ENCODE measurements at places on chromosomes 4 and X. TPM values are rescaled to one million over a fixed set of nuclear protein-coding genes. Genes with fewer than 3 reads are reported as not detected.

DNA sequence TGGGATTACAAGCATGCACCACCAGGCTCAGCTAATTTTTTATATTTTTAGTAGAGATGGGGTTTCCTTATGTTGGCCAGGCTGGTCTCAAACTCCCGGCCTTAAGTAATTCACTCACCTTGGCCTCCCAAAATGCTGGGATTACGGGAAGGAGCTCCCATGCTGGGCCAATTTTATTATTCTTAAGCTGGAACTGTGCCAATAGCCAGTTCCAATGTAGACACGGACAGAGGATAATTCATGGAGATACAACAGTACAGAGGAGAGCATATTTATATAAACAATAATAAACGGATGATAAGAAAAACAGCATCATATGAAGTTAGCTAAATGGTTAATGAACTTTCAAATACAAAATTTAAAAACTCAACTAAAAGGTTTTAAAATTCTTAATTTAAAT, 87.8 kb downstream of the PPA2 start:
- DNase-seq, result no peak

Gene MGAT4D
- not detected for polyA plus RNA-seq

Gene ALPK1
- 11.8 TPM for polyA plus RNA-seq

DNA sequence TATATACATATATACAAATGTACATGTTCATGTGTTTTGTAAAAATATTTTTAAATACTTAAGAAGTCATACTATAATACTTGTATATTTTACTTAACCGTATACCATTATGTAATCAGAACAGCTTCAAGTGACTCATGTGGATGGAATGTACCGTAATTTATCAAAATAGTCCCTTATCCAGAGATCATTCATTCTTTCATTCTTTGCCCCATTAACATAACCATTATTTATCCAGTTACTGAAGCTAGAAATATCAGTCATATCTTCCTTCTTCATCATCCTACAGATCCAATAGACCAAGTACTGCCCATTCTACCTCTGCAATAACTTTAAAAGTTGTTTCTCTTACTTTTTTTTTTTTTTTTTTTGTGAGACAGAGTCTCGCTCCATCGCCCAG, 164.2 kb downstream of the MAB21L2 start:
- no peak for DNase-seq

DNA sequence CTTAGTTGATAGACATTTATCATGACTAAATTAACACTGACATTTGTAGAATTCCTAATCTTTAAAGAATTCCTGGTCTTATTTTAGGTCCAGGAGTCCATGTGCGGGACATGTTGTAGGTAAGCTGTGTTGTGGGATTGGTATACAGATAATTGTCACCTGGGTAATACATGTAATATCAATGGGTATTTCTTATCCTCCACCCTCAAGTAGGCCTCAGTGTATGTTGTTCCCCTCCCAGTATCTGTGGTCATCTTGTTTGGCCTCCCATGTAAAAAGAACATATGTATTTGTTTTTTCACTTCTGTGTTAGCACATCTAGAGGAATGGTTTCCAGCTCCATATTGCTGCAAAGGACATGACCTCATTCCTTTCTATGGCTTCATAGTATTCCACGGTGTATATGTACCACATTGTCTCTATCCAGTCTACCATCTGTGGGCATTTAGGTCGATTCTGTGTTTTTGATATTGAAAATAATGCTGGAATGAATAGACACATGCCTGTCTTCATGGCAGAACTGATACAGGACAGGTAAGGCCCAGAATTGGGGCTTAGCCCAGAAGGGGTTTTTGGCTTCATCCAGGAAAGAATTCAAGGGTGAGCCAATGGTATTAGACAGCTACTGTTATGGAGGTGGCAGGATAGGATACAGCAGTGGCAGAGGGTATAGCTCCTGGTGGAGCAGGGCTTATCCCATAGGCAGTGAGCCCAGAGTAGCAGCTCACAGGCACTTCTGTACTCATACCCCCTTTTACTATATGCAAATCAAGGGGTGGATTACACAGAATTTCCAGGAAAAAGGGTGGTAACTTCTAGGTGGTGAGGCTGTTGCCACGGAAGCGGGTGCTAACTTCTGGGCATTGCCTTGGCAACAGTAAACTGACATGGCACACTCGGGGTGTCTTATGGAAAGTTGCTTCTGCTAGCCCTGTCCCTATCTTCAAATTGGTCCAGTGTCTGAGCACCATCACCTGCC, 66.1 kb upstream of the WDR1 start:
- DNase-seq, result no peak

- DNase-seq, result no peak
Observed at GRCh38 chr4:90078440-90078839, 48.8 kb upstream of the CCSER1 start.

Gene CLDN22
- polyA plus RNA-seq, result 0.07 TPM

Gene DRP2
- polyA plus RNA-seq, result 0.12 TPM

GRCh38 chr4:99946356-99947189, at the start of gene DNAJB14:
Gene DNAJB14 (minus strand): TSS chr4:99946618. CDS start chr4:99946571, 47 bp downstream.
- DNase-seq, result no peak

Gene TIGD4
- polyA plus RNA-seq, result not detected

Gene UGT8
- 0.02 TPM for polyA plus RNA-seq

GRCh38 chr4:185096032-185096653, 46.9 kb upstream of the SLC25A4 start:
- DNase-seq, result no peak

DNA sequence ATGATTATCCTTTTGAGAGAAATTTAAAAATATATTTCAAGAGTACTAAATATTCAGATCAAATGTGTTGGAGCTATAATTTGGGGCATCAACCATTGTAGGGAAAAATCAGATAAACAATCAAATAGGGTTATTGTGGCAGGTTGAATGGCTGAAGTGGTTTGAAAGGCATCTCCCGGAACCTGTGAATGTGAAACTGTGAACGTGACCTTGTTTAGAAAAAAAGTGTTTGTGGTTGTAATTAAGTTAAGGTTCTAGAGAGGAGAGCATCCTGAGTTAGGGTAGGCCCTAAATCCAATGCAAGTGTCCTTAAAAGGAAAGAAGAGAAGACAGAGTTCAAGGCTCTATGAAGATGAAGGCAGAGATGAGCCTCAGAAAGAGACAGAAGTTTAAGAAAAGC, 37.4 kb downstream of the ADGRA3 start:
- no peak for DNase-seq

DNA sequence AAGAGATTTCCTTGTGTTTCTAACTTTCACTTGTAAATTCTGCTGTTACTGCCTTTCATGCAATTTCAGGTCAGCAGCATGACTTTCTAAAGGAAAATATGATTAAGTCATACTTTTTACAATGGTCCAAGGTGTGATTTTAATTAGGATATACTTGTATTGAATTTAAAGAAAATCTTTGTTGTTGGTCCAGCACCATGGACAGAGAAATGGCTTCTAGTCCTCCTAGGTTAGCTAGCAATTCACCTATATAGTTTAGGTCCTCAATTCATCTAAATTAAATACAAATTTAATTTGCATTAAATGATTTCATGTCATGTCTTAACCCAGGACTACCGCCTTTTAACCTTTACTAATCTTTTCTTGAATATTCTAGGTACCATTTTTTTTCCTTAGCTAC, 304.9 kb upstream of the RPS6KA3 start:
- DNase-seq, result no peak

Gene GLOD5
- not detected for polyA plus RNA-seq

Gene MAGEA8
- polyA plus RNA-seq, result not detected

Gene PCYT1B
- not detected for polyA plus RNA-seq

Gene SERTM2
- not detected for polyA plus RNA-seq

DNA sequence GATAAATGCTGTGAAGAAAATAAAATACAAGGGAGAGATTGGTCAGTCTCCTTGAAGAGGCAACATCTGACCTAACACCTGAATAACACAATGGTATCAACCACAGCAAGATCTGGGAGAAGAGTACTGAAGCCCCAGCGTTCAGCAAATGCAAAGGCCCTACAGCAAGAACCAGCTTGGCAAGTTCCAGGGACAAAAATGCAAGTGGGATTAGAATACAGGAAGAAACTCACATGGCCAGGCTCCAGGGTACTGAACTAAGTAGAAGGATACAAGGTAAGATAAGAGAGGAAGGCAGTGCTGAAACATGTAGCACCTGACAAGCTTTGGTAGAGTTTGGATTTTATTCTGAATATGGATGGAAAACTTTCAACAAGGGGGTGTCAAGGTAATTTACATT, 3.6 kb downstream of the SMIM14 start:
- no peak for DNase-seq

Gene RAB40A
- polyA plus RNA-seq, result 0.56 TPM

GRCh38 chrX:106168107-106168506, at the start of gene PWWP3B:
Gene PWWP3B (plus strand): TSS chrX:106168305. CDS start chrX:106205433, 37,128 bp downstream.
- DNase-seq, result no peak

Gene SORBS2
- polyA plus RNA-seq, result 6.9 TPM

Gene ATP2B3
- not detected for polyA plus RNA-seq

- DNase-seq, result no peak
Observed at GRCh38 chrX:41705680-41706374, 17.1 kb downstream of the GPR34 start.

Gene MND1
- polyA plus RNA-seq, result 0.44 TPM

DNA sequence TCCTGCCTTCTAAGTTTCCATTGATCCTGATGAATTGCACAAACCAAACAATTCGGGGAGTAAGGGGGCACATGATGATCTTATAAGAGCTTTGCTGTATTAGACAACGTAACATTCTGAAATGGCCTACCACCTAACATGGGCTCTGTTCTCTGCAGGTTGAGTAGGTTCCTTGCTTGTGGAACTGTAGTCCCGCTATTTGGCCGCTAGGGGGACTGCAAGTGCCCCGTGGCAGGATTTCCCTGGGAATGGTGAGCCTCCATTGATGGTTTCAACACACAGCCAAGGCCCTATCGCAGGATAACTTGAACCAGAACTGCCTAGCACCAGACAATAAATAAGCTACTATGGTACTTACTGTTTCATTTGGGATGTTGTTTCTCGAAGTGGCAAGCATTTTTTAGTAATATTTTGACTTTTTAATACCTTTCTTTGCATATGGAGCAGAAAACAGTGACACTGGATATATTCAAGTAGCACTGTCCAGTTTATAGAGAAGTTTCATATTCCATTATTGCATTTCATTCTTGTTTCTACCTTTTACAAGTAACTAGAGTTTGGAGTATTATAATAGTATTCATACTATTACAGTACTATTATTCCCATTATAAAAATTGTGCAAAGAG, 11.9 kb downstream of the AR start:
- no peak for DNase-seq

DNA sequence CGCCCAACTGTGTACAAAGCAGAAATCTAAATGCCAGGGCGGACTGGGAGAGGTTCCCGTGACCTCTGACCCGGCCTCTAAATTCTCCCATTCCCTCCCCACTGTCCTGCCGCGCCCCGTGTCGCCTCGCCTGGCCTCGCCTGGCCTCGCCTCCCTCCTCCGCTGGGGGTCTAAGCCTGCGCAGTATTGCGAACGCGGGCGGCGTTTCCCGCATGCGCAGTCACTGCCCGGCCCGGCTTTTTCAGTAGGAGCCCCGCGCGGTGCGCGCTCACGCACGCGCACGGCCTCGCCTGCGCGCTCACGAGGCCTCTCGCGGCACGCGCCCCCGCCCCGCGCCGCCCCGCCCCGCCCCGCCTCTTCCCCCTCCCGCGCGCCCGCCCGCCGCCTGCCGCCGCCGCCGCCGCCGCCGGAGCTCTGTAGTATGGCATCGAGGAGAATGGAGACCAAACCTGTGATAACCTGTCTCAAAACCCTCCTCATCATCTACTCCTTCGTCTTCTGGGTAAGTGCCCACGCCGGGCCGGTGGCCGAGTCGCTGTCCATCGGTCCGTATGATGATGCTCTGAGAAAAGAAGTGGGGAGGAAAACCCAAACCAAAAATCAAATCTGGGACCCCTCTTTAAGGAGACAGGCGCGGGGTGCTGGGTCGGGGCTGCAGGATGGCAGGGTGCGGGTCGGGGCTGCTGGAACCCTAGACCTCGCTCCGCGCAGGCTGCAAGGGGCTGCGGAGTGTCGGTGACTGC, at the start of gene TSPAN7:
TSS of gene TSPAN7 (plus strand) at position 417 of the 743 bp plus-strand sequence. CDS start at position 422, 5 bp downstream.
- no peak for DNase-seq

Gene BGN
- polyA plus RNA-seq, result 487 TPM

Gene MMRN1
- not detected for polyA plus RNA-seq

Gene PPARGC1A
- polyA plus RNA-seq, result 0.09 TPM

- DNase-seq, result peak; percentile 95
Observed at GRCh38 chr4:54281054-54281766, 52.1 kb downstream of the PDGFRA start.

GRCh38 chrX:84320614-84321013, 132.6 kb upstream of the RPS6KA6 start:
- DNase-seq, result no peak

Data from BJ (cell line).